ENCODE measurements at places on chromosomes 1 and 21.

DNA sequence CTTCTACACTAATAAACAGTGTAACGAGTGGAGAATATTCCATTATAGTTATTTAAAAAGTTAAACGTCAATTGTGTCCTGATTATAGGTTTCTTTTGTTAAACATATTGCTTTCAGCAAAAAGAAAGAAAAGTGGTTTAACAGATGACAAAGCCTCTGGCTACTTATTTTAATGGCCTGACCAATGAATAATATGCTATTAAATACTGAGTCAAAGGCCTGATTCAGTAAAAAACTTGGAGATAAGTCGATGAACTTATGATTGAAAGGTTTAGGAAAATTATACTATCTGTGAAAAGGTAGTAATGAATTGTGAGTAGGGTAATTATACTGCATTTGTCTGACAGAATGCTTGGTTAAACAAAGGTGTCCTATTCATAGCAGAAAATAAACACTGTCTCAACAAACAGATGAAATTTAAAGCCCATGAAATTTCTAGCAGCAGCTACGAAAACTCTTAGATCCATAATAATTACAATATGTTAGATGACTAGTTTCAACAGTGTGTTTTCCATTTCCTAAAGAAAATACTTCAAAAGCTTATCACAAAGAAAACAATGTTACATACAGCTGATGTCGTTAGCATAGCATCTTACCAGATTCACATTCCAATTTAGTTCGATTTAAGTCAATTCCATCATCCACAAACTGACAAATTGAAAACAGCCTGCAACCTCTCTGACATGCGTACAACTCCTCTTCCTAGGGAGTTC lies 6.2 kb downstream of the TMEM59 start:
- no peak for DNase-seq

GRCh38 chr1:209302779-209303568 lies 280.5 kb upstream of the CAMK1G start:
- no peak for DNase-seq

DNA sequence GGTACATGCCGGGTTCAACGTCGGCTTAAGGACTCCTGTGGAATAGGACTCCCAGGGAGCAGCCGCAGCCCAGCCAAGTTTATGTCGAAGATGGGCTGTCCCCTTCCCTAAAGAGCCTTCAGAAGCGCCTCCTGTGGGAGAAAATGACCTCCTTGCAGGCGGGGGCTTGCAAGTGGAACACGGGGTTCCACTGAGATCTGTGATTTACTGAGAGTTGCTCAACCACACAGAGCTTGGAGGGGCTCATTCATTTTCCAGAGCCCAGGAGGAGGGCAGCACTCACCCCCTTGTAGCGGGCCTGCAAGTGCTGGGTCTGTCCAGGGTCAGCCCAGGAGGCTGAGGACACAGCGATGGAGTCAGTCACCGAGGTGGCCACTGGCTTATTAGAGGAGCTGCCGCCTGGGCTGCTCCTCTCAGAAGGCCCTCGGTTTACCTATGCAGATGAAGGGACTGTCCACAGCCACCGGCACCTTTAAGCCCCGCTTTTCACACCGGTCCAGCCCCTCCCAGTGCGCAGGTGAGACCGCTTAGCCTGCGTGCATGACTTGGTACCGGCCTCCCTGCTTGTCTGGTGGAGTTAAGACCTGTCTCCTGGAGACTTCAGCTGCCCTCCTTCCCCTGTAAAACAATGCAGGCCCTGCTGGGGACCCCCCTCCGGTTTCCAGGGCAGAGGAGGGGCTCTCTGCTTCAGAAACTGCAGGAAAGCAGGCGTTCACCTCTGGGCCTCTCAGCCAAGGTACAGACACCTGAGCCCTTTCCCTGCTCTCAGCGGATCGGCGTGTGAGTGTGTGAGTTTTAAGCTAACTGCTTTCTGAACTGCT lies 57.5 kb downstream of the ATP5PO start:
- DNase-seq, result no peak

DNA sequence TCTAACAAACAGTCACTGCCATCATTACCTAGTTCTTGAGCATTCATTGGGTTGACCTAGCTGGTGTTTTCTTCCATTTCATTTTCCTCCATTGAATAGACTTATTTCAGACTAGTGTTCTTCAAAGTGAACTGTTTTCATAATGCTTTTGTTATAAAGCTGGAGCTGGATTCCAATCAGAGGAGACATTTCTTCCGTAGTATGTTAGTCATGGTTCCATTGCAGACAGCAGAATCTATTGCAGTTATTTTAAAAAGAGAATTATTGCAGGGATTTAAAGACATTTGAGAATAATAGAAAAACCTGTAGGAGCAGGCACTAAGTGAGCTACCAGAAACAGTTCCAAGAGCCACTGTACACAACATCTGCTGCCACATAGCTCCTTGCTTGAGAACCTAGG lies 50.0 kb downstream of the HHAT start:
- DNase-seq, result no peak

GRCh38 chr1:155226910-155227260 lies 18.4 kb downstream of the MTX1 start:
- no peak for DNase-seq

- DNase-seq, result no peak
Observed at GRCh38 chr1:116460261-116460660, 87.2 kb downstream of the ATP1A1 start.

All from cerebellar nuclear complex (tissue), 1 donor.